HCT116 (cell line): ENCODE measurements at places on chromosomes 11 and 22. TPM values are rescaled to one million over a fixed set of nuclear protein-coding genes. Genes with fewer than 3 reads are reported as not detected.

The APOL5 gene
- not detected for total RNA-seq

The TRPC6 gene
- total RNA-seq: not detected

The LRRN4CL gene
- 0.71 TPM for total RNA-seq

The GVQW3 gene
- total RNA-seq: 4.7 TPM

The GLYATL2 gene
- total RNA-seq: not detected

The KRTAP5-8 gene
- total RNA-seq: not detected

The C11orf21 gene
- total RNA-seq: not detected

The HEPN1 gene
- not detected for total RNA-seq

The HBG2 gene
- total RNA-seq: 48.1 TPM

The YAP1 gene
- 88.6 TPM for total RNA-seq

The NARS2 gene
- total RNA-seq: 26.0 TPM

The ALX4 gene
- total RNA-seq: not detected

The OR5P2 gene
- total RNA-seq: not detected

The PKDREJ gene
- total RNA-seq: not detected

The CLDN5 gene
- 0.32 TPM for total RNA-seq

The GSTT2B gene
- 14.3 TPM for total RNA-seq

The DENND6B gene
- total RNA-seq: 11.0 TPM

The DRICH1 gene
- total RNA-seq: 0.44 TPM

The UPK3A gene
- total RNA-seq: not detected

The MS4A3 gene
- total RNA-seq: not detected

The SERPING1 gene
- 3.4 TPM for total RNA-seq
